Cortex of kidney (tissue), 1 donor: ENCODE measurements at places on chromosomes 2 and 18.

DNA sequence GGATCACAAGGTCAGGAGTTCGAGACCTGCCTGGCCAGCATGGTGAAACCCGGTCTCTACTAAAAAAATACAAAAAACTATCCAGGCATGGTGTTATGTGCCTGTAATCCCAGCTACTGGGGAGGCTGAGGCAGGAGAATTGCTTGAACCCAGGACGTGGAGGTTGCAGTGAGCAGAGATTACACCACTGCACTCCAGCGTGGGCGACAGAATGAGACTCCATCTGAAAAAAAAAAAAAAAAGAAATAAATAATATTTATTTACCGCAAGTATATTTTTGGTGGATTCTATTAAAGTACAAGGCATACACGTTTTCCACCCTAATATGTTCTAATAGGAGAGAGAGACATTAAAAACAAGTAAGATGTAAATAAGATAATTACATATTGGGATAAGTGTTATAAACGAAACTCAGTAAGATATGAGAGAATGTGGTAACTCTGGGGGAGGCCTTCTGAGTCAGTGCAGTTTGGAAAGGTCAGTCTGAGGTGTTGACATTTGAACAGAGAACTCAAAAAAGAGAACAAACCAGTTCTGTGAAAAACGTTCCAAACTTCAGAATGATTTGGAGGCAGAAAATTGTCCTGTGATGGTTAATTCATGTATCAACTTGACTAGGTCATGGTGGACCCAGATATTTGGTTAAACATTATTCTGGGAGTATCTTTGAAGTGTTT lies 8.8 kb upstream of the POLI start:
- no peak for DNase-seq

DNA sequence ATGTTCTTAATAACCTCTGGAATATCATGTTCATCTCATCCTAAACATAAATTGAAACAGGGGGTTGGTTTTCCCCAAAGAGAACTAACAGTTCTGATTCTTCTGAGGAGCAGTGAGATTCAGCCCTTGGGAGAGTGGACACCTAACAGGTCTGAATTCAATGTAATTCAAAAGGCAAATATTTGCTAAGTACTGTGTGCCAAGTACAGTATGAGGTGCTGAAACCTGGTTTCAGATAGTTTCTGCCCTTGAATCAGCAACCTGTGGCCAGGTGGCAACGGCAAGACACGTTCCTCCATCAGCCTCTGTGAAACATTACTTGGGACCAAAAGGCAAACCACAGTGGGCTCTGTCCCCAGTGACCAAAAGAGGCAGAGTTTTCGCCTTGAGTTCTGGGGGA lies 1.3 kb downstream of the LRRC30 start:
- DNase-seq: no peak

DNA sequence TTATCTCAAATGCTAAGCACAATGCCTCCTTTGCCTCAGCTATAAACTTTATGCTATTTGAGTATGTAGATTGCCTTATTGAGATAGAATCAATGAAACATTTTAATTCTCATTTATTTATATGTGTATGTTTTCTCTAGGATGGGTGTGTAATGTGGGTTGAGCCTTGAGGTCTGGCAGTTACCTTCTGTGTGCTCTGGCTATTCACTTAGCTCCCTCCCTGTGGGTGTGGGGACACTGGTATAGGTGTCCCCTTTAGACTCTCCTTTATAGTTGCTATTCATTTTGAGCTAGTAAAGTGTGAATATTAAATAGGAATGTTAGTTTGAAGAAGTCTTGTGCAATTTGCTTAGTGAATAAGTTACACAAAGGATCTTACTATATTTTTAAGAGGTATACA lies 1.8 kb downstream of the SLC9A4 start:
- no peak for DNase-seq

GRCh38 chr2:170425281-170425751 lies 247.4 kb downstream of the MYO3B start:
- no peak for DNase-seq

DNA sequence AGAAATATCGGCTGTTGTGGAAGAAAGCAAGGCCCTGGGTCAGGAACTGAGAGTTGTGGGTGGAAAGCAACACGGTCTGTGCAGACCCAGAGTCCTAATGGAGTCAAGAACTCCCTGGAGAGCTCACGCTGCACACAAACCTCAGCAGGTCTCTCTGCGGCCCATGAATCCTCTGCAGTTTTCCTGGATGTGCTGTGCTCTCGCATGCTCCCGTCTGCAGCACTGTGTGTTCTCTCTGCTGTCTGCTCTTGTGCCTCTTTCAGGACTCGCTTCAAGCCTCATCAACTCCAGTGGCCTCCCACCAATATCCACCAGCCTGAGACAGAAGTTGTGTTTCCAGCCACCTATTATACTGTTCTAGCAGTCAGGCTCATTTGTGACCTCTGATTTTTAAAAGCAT lies 24.3 kb downstream of the RNU4ATAC start:
- DNase-seq: no peak

- no peak for DNase-seq
Observed at GRCh38 chr2:234025891-234026401, 24.6 kb upstream of the SPP2 start.
